CD4-positive, alpha-beta T cell treated with Interleukin-15 for 4 hours (primary cell): ENCODE measurements at places on chromosomes 13 and 19.

GRCh38 chr19:38402967-38403674, at the start of gene FAM98C:
TSS of gene FAM98C (plus strand) at chr19:38403093. CDS start at chr19:38403154, 61 bp downstream.
- DNase-seq = peak; percentile 97

DNA sequence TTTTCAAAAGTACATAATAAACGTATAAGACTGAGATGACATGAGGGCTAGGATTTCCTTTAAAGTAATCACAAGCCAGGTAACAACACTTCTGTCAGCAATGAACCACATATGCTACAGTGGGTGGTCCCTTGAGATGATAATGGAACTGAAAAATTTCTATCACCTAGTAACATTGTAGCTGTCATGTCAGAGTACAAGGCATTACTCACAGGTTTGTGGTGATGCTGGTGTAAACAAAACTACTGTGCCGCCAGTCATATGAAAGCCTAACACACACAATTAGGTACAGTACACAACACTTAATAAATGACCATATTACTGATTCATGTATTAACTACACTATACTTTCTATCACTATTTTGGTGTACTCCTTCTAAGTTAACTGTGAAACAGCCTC, 36.8 kb downstream of the MIPEP start:
- no peak for DNase-seq

GRCh38 chr19:18900700-18901481, 4.9 kb upstream of the CERS1 start:
- no peak for DNase-seq

DNA sequence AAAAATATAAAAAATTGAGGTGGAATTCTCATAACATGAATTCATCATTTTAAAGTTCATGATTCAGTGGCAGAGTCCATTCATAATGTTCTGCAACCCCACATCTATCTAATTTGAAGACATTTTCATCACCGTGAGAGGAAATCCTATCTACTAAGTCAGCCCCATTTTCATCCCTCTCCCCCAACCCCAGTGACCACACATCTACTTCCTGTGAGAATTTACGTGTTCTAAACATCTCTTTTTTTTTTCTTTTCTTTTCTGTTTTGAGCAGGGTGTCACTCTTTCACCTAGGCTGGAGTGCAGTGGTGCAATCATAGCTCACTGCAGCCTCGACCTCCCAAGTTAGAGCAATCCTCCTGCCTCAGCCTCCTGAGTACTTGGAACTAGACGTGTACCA, 17.5 kb downstream of the ATCAY start:
- DNase-seq = no peak

- DNase-seq = peak; percentile 53
Observed at GRCh38 chr19:18173572-18174288, at the start of gene IFI30. TSS of gene IFI30 (plus strand) at chr19:18173813. CDS start at chr19:18173842, 29 bp downstream.

- no peak for DNase-seq
Observed at GRCh38 chr19:58330458-58330857, 3.7 kb downstream of the ZSCAN22 start.

DNA sequence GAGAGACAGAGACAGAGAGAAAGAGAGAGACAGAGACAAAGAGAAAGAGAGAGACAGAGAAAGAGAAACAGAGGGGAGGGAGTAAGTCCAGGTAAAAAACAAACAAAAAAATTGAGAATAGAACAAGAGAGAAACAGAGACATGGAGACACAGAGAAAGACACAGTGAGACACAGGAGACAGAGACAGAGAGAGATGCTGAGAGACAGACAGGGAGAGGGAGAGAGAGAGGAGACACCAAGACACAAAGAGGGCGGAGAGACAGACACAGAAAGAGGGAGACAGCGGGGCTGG, 5.8 kb upstream of the PROZ start:
- DNase-seq = no peak

DNA sequence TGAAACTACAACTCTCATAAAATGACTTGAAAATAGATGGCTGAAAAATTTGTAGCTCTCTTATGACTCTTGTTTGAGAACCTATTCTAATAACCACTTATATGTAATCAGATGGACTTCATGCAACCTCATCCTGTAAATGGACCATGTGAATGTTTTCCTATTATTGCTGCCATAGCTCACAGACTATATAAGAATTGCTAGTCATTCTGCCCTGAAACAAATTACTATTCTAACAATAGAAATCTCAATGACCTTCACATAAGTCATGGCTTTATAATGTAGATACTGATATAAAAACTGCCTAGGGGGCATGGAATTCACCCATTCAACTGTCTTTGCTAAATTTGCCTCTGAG, 1111.0 kb upstream of the ATXN8OS start:
- DNase-seq = no peak

GRCh38 chr13:34943436-34944273, 1.6 kb downstream of the NBEA start:
- DNase-seq = no peak

GRCh38 chr13:112934078-112934477, 34.9 kb upstream of the MCF2L start:
- DNase-seq = no peak

GRCh38 chr19:33157906-33158305, 26.0 kb downstream of the WDR88 start:
- DNase-seq = no peak

- peak; percentile 76 for DNase-seq
Observed at GRCh38 chr19:1860042-1860775, 3.2 kb downstream of the KLF16 start.

DNA sequence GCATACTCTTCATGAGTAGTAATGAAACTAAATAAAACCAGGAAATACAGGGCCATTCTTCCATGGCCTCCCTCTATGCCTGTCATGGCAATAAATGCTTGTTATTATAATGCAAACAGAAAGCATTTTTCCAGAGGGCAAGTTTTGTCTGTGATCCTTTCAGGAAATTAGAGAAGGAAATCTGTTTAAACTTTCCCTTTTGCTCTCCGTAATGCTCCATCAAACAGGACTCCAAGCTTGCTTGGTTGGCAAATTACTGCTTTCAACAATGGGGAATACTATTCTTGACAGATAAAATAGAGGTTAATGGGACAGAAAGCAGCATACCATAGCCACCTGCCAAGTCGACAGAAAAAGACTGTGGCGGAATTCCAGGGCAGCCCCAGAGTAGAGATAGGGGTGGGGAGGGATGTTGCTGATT, 252.5 kb downstream of the LHFPL6 start:
- no peak for DNase-seq

DNA sequence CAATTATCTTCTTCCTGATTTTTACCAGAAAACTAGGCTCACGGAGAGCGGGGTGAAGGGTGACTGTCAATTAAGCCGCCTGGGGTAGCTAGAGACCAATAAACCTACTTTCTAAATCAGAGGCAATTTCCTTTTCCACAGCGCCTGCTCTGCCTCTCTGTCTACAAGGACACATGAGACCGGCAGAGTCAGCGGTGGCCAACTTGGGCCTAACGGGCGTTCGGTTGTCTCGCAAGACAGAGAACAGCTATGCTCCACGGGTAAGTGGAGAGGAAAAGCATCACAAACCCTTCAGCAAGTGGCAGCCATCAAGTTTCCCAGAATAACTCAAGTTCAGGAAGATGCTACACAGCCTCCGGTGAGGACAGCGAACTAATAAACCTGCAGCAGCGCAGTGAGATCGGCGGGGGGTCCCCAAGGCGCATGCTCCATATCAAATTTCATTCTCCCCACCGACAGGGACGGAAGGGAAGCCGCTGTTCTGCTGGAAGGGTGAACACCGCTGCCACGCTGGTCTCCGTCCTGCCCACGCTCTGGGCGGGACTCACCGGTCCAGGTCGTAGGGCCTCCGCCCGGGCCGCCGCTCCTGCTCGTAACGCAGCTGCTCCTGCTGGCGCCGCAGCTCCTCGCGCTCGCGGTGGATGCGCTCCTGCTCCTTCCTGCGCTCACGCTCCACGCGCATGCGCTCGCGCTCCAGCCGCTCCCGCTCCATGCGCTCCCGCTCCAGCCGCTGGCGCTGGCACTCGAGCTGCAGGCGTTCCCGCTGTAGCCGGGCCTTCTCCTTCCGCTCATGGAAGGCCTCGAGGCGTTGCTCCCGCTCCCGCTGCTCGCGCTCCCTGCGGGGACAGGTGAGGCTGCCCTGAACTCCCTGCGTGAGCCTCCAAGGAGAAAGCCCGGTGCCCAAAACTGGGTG, 25.8 kb upstream of the TINCR start:
- no peak for DNase-seq

DNA sequence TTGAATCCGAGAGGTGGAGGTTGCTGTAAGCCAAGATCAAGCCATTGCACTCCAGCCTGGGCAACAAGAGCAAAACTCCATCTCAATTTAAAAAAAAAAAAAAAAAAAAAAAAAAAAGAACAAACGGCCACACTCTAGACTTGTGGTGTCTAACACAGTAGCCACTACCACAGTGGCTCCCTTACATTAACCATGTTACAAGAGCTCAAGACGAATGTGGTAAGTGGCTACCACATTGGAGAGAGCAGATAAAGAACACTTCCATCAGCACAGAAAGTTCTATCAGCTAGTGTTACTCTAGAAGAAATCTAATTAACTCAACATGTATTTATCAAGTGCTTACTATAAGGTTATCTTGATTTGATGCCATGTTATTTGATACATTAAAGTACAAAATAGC, 11.5 kb downstream of the XPO4 start:
- DNase-seq = no peak

- DNase-seq = no peak
Observed at GRCh38 chr19:23772675-23773063, 14.0 kb upstream of the ZNF681 start.

GRCh38 chr13:19645000-19645399, 11.5 kb downstream of the MPHOSPH8 start:
- no peak for DNase-seq

DNA sequence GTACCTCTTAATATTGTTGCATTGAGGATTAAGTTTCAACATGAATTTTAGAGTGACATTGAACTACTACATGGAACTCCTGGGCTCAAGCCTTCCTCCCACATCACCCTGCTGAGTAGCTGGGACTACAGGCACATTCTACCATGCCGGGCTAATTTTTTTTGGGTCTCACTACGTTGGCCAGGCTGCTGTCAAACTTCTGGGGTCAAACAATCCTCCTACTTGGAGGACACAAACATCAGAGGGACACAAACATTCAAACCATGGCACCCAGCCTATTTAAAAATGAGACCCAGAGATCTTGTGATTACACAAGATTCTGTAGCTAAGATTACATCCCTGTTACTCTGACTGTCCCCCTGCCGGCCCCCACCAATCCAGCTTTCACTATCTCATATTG, 180.9 kb downstream of the KCNRG start:
- no peak for DNase-seq

- no peak for DNase-seq
Observed at GRCh38 chr19:42288387-42288786, 13.5 kb upstream of the PRR19 start.

GRCh38 chr13:76950101-76950500, 1.8 kb downstream of the ACOD1 start:
- DNase-seq = no peak

DNA sequence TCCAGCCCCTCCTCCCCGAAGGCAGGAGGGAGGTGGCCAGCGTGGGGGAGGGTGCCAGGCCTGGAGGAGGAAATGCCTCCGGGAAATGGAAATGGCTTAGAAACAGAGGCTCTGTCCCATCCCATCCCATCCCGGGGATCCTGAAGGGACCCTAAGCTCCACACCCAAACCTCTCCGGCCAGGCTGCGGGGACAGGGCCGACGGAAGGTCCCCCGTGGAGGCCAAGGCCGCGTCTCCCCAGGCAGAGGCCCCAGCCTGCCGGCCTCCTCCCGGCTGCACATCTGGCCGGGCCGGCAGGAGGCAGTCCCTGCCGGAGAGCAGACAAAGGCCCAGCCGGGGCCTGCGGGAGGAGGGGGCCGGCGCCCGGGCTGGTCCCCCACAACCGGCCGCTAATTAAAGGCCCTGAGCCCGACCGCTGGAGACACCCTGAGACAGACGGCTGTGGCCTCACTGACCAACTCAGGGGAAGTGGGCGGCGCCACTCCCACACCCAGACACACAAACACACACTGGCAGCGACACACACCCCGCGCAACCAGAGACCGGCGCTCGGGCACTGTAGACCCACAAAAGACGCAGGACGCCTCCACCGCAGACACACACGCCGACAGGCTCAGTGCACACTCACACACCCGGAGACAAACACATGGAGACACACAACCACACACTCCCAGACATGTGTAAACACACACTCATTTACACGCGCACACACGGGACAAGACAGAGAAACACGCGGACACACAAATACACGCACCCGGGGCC, 1.1 kb downstream of the ADAMTS10 start:
- DNase-seq = no peak

GRCh38 chr19:19334063-19334988, 13.7 kb downstream of the MAU2 start:
- no peak for DNase-seq

DNA sequence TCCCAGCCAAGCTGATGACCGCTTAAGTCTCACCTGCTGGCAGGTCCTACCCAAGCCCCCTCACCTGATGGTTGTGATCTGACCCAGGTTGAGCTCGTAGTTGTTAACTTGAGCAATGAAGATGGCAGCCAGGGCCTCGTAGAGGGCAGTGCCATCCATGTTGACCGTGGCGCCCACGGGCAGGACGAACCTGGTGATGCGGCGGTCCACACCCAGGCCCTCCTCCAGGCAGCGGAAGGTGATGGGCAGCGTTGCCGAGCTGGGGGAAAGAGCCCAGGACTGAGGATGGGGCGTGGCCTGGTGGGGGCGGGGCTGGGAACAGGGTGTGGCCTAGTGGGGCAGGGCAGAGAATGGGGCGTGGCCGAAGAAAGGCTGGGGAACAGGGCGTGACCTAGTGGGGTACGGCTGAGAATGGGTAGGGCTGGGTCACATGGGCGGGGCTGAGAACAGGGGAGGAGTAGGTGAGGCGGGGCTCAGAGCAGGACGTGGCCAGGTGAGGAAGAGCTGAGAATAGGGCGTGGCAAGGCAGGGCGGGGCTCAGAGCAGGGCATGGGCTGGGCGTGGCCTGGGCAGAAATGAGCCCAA, 12.9 kb downstream of the OR7C2 start:
- no peak for DNase-seq

DNA sequence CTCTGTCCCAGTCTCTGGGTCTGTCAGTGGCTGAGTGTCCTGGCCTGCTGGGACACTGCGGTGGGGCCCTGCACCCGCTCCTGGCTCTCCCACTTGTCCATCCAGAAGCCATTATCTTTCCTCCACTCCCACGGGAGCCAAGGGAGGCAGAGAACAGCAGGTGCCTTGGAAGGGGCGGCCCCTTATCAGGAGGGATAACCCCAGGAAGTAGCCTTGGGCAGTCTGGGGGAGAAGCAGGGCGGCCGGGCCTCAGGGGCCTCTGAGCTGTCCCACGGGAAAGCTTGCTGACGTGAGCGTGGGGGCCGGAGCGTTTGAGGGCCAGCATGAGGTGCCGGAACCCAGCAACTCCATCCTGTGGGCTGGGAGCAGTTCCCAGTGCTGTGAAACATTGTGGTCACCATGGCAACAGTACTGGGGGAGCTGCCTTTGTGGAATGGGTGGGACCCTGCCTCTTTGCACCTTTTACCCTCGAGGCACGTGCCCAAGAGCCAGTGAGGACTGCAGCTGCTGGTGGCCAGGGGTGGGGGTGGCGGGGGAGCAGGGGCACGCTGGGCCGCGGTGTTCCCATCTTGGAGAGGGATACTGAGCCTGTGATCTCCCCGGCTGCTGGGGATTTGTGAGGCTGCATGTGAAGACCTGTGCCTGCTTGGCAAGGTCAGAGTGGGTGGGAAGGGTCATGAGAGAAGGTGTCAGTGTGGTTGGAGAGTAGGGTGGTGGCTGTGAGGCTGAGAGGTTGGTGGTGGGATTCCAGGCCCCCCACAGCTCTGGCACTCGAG, 20.9 kb downstream of the KLHL26 start:
- no peak for DNase-seq
